ENCODE measurements at places on chromosomes 12 and 14. TPM values are rescaled to one million over a fixed set of nuclear protein-coding genes. Genes with fewer than 3 reads are reported as not detected.

GRCh38 chr14:104592785-104593184, 11.8 kb downstream of the TMEM179 start:
- H3K4me1 ChIP-seq = no peaks in the 10 kb centered on the region
- no peak overlapping the region for H3K27ac ChIP-seq
- DNase-seq = no peak
- no peaks in the 10 kb centered on the region for H3K27me3 ChIP-seq

DNA sequence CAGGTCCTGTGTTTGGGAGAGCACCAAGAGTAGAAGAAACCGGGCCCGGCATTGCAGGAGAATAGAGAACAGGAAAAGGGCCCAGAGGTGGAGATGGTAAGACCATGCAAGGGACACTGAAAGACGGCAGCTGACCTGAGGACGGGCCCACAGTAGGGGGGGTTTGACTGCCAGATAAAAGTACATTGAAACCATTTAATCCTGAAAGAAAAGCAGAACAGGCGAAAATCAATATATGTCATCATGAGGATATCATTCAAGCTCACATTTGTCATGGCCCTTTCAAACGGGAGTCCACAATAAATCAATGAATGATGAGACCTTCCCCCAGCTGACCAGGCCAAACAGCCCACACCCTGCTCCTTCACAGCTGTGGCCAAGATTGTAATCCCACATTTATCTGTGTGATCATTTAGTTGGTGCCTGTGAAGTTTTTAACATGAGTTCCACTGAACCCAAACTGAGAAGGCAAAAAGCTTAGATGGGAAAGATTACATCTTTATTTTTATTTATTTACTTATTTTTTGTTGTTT, 39.5 kb downstream of the E2F7 start:
- no peak overlapping the region for H3K4me3 ChIP-seq
- no peaks in the 10 kb centered on the region for H3K36me3 ChIP-seq
- DNase-seq = no peak
- H3K27ac ChIP-seq = no peak overlapping the region
- H3K4me1 ChIP-seq = no peaks in the 10 kb centered on the region

DNA sequence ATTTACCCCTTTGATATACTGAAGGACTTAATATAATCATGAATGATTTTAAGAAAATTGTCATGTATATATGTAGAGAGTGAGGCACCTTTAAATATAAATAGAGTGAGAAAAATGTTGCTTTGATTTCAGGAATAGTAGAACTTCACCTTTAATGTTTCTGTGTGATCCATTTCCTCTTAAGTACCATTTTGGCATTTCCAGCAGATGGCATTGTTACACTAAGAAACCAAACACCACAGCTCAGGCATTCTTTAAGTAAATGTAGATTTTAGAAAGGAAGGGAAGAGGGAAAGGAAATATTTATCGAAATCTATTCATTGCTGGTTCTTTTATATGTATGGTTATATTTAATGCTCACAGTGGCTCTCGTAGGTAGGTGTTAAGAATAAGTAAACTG, 556.7 kb upstream of the FBXO33 start:
- H3K4me1 ChIP-seq = no peaks in the 10 kb centered on the region
- H3K27me3 ChIP-seq = no peaks in the 10 kb centered on the region
- peak; percentile 0 for DNase-seq
- H3K4me3 ChIP-seq = no peak overlapping the region

Gene CLEC4D
- not detected for total RNA-seq

DNA sequence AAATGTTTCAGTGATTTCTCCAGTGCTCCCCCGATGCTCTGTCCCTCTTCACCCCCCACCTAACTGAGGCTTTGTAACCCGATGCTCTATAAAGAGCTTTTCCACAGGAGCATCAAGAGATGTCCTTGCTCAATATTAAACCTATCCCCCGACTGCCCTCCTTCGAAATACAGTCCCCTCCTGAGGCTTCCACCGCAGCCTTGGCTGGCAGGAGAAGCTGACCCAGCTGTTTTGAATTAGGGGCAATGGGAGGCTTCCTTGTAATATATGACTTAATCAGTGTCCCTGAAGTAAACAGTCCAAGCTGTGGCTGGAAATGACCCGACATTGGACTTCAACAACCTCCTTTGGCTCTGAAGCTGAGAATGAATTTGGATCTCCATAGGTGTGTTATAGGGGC, 62.4 kb downstream of the TMEM30B start:
- H3K27ac ChIP-seq = no peak overlapping the region
- H3K36me3 ChIP-seq = no peaks in the 10 kb centered on the region
- no peaks in the 10 kb centered on the region for H3K4me1 ChIP-seq

GRCh38 chr14:33120341-33120740, 181.7 kb downstream of the NPAS3 start:
- H3K27ac ChIP-seq = no peak overlapping the region
- H3K4me1 ChIP-seq = no peaks in the 10 kb centered on the region
- no peaks in the 10 kb centered on the region for H3K27me3 ChIP-seq
- no peak overlapping the region for H3K4me3 ChIP-seq
- H3K36me3 ChIP-seq = no peaks in the 10 kb centered on the region
- no peak for DNase-seq

- no peak overlapping the region for H3K27ac ChIP-seq
- H3K4me1 ChIP-seq = no peaks in the 10 kb centered on the region
- no peaks in the 10 kb centered on the region for H3K27me3 ChIP-seq
- DNase-seq = no peak
- H3K36me3 ChIP-seq = no peaks in the 10 kb centered on the region
Measured at GRCh38 chr12:18284386-18284785, 23.1 kb downstream of the PIK3C2G start.

DNA sequence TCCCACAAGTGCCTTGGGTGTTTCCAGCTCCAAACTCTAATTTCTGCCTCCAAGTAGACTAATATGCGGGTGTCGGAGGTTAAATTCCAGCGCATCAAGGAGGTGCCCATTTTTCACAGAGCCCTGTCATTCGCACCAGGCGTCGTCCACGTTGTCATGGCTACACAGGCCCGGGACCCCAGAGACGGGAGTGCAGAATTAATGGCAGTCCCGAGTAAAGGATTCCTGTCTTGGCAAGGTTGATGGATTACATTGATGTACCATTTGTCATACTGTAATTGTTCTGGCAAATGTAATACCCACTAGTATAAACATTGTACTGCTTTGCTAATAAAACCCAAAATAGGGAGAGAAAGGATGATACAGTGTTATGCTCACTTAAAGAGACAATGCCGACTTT, 222.9 kb upstream of the MYL2 start:
- H3K36me3 ChIP-seq = no peaks in the 10 kb centered on the region
- no peaks in the 10 kb centered on the region for H3K4me1 ChIP-seq
- H3K27ac ChIP-seq = no peak overlapping the region
- no peaks in the 10 kb centered on the region for H3K27me3 ChIP-seq

Gene FLRT2
- not detected for total RNA-seq

- no peak for DNase-seq
- H3K4me1 ChIP-seq = no peaks in the 10 kb centered on the region
- no peak overlapping the region for H3K4me3 ChIP-seq
- H3K36me3 ChIP-seq = no peaks in the 10 kb centered on the region
- no peak overlapping the region for H3K27ac ChIP-seq
- H3K27me3 ChIP-seq = no peaks in the 10 kb centered on the region
Measured at GRCh38 chr14:104107611-104108569, 22.4 kb downstream of the ASPG start.

DNA sequence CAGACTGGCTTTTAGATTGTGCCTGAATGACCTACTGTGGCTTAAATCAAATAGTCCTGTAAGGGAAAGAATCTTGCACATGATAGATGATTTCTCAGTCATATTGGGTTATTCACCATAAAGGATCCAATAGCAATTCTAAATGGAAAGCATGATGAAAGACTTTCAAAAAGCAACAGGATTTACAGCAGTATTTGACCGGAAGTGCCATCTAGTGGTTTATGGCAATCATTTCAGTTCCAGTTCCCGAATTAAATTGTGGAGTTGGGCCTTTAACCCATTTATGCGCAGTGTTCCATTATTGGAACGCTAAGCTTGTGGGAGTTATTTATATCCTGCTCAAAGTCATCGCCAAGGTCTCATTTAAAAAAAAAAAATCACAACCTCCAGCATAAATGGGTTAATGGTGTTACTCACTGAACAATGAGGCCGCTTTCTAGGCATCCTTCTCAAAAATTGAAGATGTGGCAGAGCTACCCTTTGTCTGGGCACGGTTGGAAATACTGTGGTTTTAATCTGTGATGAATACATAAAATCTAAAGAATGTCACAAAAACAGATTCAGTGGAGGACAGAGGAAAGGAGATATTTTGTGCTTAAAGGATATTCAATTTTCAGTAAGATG, 60.8 kb upstream of the REP15 start:
- no peaks in the 10 kb centered on the region for H3K36me3 ChIP-seq

DNA sequence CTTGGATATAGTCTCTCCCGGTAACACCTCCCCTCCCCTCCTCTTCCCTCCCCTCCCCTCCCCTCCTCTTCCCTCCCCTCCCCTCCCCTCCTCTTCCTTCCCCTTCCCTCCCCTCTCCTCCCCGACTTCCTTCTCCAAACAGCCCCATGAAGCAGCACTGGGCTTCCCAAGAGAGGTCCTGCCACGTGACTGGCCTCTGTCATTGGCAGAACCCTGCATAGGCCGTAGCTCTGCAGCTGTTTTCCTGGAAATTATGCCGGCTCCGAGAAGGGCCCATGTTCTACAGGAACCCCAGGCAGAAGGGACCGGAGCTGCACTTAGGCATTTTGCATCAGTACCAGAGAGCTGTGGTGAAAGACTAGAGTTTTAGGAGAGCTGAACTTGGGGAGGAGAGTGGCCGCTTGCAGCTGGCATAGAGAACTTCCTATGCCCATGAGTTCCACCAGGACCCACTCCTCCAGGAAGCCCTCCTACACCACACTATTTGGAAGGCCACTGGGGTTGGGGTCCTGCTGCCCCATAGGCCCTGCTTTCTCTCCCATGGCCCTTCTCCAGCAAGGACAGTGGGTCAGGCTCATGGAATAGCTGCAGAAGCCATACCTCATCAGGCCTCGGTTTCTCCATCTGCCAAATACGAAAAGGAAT, 5.1 kb upstream of the TNFAIP2 start:
- H3K27me3 ChIP-seq = no peaks in the 10 kb centered on the region
- DNase-seq = no peak
- H3K4me1 ChIP-seq = no peaks in the 10 kb centered on the region
- H3K4me3 ChIP-seq = no peak overlapping the region
- no peaks in the 10 kb centered on the region for H3K36me3 ChIP-seq

DNA sequence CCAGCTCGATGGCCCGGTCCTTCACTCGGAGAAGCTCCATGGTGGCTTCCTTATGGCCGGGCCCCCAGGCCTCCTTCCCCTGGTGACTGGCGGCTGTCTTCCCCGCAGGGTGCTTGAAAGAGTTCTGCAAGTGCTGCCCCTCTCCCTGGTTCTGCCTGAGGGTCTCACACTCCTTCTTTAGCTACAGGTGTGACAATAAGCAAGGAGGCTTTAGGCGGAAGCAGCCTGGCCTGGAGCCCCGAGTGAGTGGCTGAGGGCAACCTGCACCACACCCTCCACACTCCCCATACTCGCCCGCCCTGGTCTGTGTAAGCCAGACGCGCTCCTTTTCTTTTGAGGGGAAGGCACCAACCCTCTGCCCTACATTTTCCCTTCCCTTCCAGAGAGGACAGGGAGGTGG, 62.5 kb upstream of the GPR68 start:
- H3K4me1 ChIP-seq = peaks cover 26% of the 10 kb centered on the region
- peak overlapping the region; percentile 13 for H3K27ac ChIP-seq
- H3K27me3 ChIP-seq = no peaks in the 10 kb centered on the region
- no peak for DNase-seq

DNA sequence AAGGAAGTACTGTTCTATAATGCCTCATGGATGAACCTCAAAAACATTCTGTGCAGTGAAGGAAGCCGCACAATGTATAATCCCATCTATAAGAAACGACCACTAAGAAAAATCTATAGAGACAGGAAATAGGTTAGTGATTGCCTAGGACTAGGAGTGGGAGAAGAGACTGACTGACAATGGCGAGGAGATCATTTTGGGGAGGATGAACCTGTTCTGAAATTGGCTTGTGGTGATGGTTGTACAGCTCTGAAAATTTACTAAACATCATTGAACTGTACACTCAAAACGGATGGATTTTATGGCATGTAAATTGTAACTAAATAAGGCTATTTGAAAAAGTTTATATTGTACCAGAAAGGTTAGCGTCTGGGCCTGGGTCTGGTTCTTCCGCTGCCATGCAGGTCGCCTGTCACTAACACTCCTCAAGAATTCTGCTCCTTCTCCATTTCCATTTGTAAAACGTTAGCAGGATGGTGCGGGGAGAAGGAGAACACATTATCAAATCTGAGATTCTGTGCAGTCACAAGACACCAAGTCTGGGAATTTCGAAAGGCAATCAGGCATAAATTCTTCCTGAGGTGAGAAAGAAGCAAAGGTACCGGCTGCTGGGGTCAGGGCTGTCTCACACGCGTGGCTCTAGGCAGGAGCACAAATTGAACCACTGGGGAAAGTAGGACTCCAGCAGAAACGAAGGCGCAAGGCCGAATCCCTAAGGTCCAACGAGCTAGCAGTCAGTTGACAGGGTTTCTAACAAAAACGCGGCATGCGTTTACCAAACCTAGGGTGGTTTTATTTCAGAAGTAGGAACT, 845 bp upstream of the COCH start:
- H3K27me3 ChIP-seq = peaks cover 9% of the 10 kb centered on the region
- H3K27ac ChIP-seq = no peak overlapping the region
- H3K36me3 ChIP-seq = no peaks in the 10 kb centered on the region
- H3K4me3 ChIP-seq = no peak overlapping the region
- H3K4me1 ChIP-seq = peaks cover 5% of the 10 kb centered on the region

Gene TMEM30B
- total RNA-seq = 2.7 TPM

Gene KRT75
- total RNA-seq = not detected

- no peaks in the 10 kb centered on the region for H3K27me3 ChIP-seq
- peak overlapping the region; percentile 45 for H3K4me3 ChIP-seq
- H3K36me3 ChIP-seq = no peaks in the 10 kb centered on the region
- no peak overlapping the region for H3K27ac ChIP-seq
- H3K4me1 ChIP-seq = no peaks in the 10 kb centered on the region
- DNase-seq = no peak
Measured at GRCh38 chr12:130762319-130762675, 46.2 kb upstream of the RIMBP2 start.

DNA sequence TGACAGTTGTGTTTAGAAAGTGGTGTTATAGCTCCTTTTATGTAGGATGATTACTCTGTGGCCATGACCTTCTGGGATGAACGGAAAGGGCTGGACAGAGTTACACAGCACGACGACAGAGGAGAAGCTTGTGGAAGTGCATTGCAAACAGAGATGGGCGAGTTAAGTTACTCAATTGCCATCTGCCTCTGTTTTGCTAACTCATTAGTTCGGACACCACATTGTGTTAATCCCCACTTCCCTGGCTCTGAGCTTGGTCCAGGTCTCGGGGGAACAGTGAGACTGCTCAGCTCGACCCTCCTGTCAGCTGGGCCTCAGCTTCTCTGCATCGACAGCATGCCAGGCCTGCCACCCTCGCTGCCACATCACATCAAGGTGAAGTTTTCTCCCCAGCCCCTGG, 408.0 kb downstream of the ZFP36L1 start:
- H3K27ac ChIP-seq = no peak overlapping the region
- no peaks in the 10 kb centered on the region for H3K4me1 ChIP-seq
- H3K27me3 ChIP-seq = no peaks in the 10 kb centered on the region
- no peak for DNase-seq
- H3K4me3 ChIP-seq = no peak overlapping the region

Gene RFX4
- not detected for total RNA-seq

Gene CD4
- 246 TPM for total RNA-seq
